Stimulated activated CD4-positive, alpha-beta T cell treated with anti-CD3 and anti-CD28 coated beads, Interleukin-2, amount 100 ng/mL, for 48 hours (primary cell): ENCODE measurements at places on chromosomes 13 and 19.
A peak's percentile ranks its signal among the peaks of the same experiment; 100 is the strongest.

DNA sequence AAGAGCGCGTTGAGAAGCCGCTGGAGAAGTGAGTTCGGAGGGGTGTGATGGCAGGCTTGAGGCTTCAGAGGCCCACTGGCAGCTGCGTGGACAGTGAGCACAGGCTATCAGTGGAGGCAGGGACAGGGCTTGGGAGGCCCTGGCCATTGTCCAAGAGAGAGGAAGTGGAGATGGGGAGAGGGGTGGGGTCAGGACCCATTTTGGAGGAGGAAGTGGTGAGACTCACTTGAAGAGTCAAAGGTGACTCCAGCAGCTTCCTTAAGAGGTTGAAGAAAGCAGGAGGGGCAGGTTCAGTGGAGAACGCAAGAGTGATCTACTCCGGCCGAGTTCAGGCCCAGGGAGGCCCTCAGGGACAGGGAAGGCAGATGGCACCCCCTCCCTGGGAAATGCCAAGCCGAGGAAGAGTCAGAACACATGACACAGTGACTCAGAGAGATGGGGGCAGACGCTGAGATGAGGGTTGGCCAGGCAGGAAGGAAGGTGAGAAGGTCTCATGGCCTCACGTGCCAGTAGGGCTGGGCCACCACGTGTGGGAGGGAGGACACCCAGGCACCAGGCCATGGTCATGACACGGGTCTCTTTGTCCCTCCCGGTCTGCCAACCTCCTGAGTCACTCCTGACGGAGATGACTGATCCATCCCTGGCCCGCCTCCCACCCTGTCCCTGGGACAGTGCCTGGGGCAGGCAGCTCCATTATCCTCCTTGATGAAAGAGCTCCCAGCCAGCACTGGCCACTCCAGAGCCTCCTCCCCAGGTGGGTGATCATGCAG lies 10.1 kb upstream of the CD22 start:
- DNase-seq = no peak

DNA sequence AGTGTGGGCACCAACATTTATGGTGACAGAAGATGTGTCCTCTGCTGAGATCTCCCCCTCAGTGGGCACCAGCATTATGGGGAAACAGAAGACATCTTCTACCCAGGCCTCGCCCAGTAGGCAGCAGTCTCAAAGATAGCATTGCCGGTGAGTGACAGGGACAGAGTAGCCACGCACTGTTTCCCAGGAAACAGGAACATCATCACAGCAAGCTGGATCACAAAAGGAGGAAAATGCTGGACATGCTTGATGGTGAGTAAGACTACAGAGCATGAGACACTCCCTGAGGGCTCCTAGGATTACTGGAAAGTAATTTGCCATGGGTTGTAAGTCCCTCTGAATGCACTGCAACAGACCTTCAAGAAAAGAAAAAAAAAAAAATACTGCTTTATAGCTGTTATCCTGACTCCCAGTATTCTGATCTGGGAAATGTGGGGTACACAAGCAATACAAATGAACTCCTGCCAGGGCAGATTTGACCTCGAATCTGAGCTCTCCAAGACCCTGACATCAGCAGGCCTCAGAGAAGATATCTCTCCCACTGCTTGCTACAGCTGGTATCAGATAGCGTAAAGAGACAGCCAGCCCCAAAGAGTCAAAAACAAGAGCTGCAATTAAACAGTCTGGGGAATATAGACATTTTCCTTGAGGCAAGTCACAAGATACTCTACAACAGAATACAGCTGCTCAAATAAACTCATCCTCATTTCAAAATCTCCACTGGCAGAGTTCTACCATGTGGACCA lies 180.4 kb downstream of the RBM26 start:
- DNase-seq = no peak

DNA sequence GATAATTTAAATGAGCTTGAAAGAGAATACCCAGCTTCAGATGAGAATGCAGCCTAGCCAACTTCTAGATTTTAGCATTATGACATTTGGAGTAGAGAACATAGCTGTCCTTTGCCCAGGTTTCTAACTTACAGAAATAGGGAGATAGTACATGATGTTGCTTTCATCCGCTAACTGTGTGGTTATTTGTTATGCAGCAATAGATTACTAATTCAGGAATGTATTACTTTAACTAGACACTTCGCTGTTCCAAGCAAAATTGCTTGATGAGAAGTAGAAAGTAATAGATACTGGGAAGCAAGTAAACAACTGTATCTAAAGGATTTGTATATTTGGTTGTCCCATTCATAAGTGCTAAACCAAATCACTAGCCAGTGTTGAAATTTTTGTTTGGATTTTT lies 790.9 kb upstream of the PRR20A start:
- no peak for DNase-seq

- DNase-seq = no peak
These were observed 140.4 kb downstream of the TEX29 start for GRCh38 chr13:111460548-111461444.

DNA sequence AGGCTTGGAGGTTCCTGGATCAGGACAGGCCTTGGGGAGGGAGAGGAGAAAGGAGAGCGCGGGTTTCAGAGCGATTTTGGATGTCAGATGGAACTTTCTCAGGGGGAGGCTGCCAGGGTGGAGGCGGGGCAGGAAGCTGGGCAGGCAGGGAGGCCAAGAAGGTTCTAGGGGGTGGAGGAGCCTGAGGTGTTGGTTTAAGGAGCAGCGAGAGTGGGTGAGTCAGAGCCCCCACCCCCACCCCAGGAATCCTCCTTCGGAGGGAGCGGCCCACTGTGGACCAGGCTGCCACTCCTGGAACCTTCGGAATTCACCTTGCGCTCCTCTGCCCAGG lies 15.9 kb upstream of the NOP53 start:
- DNase-seq = no peak

DNA sequence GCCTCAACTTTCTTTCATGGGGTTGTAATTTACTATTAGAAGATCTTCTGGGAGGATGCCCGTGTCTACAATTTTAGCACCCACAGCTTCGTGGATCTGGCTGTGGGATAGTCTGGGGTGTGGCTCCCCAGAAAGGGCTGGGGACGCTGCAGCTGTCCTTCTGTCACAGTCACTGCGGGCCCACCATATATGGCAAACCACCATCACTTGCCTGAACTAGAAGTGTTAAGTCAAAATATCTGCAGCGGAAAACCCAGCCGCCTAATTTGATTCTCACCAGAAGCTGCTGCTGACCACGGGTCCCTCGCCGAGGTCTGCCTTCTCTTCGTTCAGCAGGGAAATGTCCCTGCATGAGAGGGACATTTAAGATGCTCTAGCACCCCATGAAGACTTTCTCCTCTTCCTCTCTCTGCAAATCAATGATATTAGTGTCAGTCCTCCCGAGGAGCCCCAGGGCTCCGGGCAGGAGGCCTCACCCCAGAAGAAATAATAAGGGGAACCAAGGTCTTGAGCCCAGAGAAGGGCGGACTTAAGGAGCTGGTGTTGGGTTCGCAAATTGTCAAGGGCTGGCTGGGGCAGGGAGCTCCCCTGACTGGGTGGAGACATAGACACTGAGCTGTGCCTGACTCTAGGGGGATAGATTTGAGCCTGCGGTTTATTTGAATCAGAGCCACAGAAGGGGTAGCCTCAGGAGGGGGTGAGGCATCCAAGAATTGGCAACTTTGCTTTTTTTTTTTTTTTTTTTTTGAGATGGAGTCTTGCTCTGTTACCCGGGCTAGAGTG lies 3.0 kb upstream of the MATK start:
- DNase-seq = no peak

DNA sequence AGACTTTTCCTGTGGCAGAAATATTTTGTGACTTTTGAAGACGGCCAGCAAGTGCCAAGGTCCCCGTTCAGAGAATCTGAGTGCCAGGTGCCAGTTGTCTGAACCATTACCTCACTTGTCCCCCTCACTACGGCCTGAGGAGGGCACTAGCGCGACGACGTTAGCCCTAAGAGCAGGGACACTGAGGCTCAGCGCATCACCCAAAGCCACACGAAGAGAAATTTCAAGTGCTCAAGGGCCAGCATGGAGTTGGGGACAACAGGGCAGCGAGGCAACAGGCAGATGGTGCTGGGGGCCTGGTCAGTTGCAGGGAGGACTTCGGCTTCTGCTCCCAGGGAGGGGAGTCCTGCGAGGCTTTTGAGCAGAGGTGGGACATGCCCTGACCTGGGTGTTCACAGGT lies 9.5 kb upstream of the TYK2 start:
- no peak for DNase-seq

GRCh38 chr13:26186118-26186870 lies 35.8 kb downstream of the RNF6 start:
- DNase-seq = peak; percentile 82
